ENCODE measurements at places on chromosomes 2 and 18.

- no peak for DNase-seq
Observed at GRCh38 chr2:5766056-5766455, 73.9 kb downstream of the SOX11 start.

GRCh38 chr2:170503971-170504809 is 210.9 kb upstream of the SP5 start:
- DNase-seq, result no peak

GRCh38 chr18:11577271-11578112 is 31.9 kb upstream of the SLC35G4 start:
- DNase-seq, result no peak

GRCh38 chr18:8860845-8861642 is 155.7 kb downstream of the MTCL1 start:
- no peak for DNase-seq

DNA sequence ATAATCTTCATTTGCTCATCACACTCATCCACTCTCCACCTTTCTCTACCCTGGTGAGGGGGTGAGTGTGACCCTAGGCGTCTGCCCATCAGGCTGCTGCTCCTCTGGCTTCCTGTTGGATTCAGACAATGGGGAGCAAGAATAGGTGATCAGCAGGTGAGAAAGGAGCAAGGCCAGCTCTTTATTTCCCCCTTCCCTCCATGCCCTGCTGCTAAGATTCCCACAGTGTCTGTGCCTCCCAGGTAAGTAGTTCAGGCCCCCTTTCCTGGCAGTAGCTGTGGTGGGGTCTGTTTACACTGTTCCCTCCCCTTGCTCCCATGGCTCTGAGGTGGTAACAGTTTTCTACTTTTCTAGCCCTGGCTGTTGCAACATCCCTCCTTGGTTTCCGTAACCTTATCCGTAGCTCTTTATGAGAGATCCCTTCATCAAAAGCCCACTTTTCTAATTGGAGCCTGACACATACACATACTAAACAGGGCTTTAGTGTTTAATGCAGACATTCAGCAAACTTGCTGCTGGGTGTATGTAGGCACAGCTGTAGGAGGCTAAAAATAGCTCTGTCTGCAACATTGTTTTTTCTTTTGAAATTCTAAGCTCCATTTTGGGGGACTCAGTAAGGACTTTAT is 27.5 kb downstream of the MAP2 start:
- DNase-seq, result no peak

- DNase-seq, result no peak
Observed at GRCh38 chr2:70128005-70128404, 40.7 kb downstream of the PCBP1 start.

GRCh38 chr2:27356056-27356381 is 545 bp downstream of the GTF3C2 start:
- no peak for DNase-seq

GRCh38 chr18:42758852-42759251 is 356.6 kb downstream of the RIT2 start:
- no peak for DNase-seq

GRCh38 chr2:200627110-200627770 is 41.4 kb downstream of the AOX1 start:
- no peak for DNase-seq

GRCh38 chr2:25313711-25314513 is 27.8 kb downstream of the DNMT3A start:
- no peak for DNase-seq

- DNase-seq, result no peak
Observed at GRCh38 chr2:199207011-199207410, 250.7 kb downstream of the SATB2 start.

DNA sequence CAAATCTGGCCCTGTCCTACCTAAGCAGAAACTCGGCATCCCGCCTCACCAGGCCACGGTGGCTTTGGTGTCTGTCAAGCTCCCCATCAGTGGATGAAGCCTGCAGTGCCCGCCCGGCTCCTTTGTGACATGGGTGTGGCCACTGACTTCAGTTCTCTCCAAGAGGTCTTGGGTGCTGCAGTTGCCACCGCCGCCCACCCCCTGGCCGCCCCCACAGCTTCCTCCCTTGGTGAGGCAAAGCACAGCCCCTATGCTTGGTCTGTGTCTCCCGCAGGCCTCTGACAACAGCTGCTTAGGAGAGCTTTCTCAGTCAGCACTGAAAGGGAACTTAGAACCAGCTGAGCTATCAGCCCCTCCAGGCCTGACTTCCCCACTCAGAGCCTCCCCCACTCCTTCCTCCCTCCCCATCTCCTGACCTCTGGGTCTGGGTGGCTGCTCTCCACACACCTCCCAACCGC is 22.9 kb upstream of the GPR55 start:
- DNase-seq, result no peak

DNA sequence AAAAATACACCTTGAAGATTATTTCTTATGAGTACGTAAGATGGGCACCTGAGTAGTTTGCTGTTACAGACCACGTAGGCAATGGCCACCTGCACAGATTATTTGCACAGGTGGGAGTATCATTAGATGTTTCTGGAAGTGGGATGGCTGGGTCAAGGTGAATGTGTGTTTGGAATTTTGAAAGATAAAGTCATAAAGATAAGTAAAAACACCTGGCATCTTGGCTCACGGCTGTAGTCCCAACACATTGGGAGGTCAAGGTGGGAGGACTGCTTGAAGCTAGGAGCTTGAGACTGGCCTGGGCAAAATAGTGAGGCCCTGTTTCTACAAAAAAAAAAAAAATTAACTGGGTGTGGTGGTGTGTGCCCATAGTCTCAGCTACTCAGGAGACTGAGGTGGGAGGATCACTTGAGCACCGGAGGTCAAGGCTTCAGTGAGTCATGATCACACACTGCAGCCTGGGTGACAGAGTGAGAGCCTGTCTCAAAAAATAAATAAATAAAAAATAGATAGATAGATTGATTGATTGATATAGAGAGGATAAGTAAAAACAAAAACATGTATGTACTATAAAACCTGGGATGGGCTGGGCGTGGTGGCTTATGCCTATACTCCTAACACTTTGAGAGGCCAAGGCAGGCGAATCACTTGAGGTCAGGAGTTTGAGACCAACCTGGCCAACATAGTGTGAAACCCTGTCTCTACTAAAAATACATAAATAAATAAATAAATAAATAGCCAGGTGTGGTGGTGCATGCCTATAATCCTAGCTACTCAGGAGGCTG is 30.4 kb downstream of the ODC1 start:
- DNase-seq, result no peak

DNA sequence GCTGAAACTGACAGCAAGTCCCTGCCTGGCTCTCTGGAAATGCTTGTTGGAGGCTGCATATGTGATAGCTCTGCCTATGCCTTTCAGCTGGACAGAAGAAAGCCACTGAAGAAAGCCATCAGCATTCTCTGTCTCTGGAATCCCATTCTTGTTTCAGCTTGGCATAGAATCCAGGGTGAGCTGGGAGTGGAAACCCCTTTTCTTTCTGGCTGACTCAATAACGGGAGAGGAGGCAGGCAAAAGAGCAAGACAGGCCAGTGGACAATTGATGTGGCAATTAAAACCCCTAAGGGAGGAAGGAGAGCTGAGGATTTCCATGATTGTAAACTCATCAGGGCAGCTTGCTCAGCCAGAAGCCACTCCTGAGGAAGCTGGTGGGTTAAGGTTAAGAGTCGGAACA is 208.1 kb downstream of the CLIP4 start:
- no peak for DNase-seq

DNA sequence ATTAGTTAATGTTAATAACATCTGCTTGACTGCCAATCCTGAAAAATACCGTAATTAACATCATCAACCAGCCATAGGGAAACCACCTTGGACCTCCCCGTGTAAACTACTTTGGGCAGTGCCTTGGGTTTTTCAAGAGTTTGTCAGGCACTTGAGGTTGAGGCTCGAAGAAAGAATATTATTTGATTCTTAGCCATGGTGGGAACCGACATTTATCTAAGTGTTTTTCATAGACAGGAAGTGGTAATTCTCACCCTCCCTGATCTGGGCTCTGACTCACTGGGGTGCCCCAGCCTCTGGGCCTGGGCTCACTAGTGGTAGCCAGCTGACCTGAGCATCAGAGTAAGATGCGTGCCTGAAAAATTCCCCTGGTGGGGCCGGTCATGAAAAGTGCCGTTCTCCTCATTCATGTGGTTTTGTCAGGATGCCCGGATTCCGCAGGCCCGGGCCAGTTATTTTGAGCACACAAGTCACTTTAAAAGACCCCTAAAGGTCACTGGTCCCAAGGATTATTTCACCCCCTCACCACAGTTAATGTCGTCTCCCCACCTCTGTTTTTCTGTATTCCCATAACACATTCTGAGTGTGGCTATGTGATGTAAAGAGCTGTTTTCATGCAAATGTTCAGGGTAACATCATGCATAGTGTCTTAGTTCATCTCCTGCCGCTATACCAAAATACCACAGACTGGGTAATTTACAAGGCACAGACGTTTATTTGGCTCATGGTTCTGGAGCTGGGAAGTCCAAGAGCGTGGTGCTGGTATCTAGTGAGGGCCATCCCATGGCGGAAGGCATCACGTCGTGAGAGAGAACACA is 21.6 kb upstream of the SPATA3 start:
- peak; percentile 76 for DNase-seq

DNA sequence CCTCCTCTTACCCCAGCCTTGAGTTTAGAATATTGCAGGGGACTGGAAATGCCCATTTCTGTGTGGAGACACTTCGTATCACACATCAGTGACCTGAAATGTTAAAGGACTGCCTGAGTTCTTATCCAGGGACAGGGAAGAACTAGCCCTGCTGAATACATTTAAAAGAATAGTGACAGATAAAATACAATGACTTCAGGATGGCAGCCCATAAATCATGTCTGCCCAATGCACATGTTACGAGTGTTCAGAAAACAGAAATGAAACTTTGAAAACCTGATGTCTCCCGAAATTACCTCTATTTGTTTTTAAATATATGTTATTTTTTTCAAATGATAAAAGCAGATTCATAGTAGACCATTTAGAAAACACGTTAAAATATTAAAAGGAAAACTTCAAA is 22.3 kb upstream of the RAB12 start:
- DNase-seq, result no peak

DNA sequence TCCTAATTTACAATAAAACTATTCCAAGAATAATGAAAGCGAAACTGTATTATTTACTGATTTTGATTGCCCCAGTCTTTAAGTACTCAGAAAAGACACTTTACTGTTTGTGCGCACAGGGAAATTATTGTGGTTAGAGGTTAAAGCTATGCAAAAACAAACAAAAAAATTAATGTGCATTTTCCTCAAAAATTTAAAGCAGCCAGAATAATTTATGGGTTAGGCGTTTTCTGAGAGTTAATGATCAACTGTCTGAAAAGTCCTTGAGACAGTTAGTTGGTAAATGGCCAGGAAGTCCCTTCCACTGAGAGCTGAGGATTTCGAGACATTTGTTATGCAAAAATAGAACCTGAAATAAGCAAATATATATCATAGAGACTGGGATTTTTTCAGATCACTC is 143.3 kb downstream of the IRS1 start:
- DNase-seq, result no peak

- DNase-seq, result peak; percentile 45
Observed at GRCh38 chr18:48409591-48410094, 460 bp upstream of the ZBTB7C start.

- no peak for DNase-seq
Observed at GRCh38 chr2:49003201-49003600, 151.1 kb downstream of the FSHR start.

- no peak for DNase-seq
Observed at GRCh38 chr2:204514439-204514838, 30.8 kb upstream of the PARD3B start.

GRCh38 chr2:119291588-119292167 is 68.0 kb downstream of the STEAP3 start:
- DNase-seq, result no peak

GRCh38 chr18:57959278-57959677 is 84.7 kb upstream of the NEDD4L start:
- DNase-seq, result no peak

GRCh38 chr2:235026649-235027557 is 75.1 kb downstream of the SH3BP4 start:
- DNase-seq, result no peak

- DNase-seq, result no peak
Observed at GRCh38 chr2:85259101-85259590, 68.6 kb downstream of the TGOLN2 start.

GRCh38 chr2:115160531-115161080 is 718.2 kb downstream of the DPP10 start:
- DNase-seq, result no peak

DNA sequence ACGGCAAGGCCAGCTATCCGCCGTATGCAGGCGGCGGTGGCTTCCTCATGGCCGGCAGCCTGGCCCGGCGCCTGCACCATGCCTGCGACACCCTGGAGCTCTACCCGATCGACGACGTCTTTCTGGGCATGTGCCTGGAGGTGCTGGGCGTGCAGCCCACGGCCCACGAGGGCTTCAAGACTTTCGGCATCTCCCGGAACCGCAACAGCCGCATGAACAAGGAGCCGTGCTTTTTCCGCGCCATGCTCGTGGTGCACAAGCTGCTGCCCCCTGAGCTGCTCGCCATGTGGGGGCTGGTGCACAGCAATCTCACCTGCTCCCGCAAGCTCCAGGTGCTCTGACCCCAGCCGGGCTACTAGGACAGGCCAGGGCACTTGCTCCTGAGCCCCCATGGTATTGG is 3.1 kb downstream of the B3GNT7 start:
- no peak for DNase-seq

- no peak for DNase-seq
Observed at GRCh38 chr2:126059379-126059778, 596.6 kb upstream of the GYPC start.

- DNase-seq, result no peak
Observed at GRCh38 chr2:40260437-40260836, 191.5 kb downstream of the SLC8A1 start.

GRCh38 chr2:15201009-15201408 is 360.1 kb downstream of the NBAS start:
- DNase-seq, result no peak

DNA sequence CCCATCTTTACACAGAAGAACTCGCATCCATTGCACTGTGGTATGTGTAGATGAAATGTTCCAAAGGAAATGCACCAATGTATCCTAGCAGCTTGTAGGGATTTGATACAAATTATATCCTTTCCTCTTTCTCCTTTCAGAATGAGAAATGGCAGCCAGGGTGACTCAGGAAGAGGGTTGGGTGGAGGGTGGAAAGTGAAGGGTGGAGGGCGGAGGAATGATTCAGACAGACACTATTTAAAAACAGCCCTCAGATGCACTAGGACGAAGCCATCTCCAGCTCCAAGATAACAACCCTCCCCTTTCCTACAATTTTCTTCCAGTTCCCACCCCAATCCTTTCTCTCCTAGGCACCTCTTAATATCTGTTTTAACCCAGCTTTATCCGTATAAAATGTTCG is 96.2 kb upstream of the STK39 start:
- DNase-seq, result no peak

DNA sequence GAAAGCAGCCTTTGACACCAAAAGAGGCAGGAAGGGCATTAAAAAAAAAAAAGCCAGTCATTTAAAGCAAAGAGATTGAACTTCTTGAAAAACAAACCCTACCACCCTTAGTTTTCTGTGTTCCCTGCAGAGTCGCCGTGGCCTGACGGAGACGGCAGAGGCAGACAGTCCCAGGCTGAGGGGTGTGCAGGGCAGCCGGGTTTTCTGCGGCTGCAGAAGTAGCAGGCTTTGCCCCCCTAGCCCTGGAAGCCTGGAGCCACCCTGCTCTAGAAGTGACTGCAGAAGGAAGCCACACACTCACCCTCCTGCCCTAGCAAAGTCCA is 2.8 kb downstream of the INPP5D start:
- DNase-seq, result no peak
